CD4-positive, alpha-beta T cell treated with Interleukin-2 at 100 ng/mL for 4 hours (primary cell): ENCODE measurements at places on chromosomes 4 and X.

GRCh38 chr4:157265281-157265680 is 44.8 kb downstream of the GRIA2 start:
- DNase-seq: no peak

DNA sequence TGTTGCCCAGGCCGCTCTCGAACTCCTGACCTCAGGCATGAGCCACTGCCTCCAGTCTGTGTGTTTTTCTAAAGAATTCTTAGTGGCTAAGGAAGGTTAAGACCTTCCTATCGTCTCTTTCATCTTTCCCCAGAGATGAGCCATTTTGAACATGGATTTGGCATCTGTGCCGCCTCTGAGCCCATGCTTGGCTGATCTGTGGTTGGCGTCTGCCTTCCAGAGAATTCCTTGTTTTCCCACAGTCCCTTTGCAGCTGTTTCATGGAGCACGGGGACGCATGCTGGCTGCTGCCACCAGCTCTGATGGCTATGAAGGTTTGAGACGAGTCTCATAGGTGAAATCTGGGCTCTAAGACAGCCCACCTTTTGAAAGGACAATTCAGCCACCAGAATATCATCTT is 60.4 kb downstream of the SHROOM2 start:
- no peak for DNase-seq

DNA sequence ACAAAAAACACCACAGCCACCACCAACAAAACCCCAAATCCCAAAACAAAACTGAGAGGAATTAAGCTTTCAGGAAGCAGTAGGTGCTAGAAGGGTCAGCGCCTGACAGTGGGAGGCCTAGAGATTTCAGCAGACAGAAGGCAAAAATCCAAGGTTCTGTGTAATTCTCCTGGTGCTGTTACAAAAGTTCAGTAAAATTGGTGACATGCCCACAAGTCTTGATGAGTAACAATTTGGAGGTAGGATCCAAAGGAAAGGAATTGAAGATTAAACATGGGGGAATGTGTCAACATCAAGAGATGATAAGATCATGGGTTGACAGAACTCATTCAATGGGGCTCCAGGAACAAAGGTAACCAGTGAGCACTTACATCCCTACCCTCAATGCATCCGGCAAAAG is 653.8 kb upstream of the CPEB2 start:
- DNase-seq: no peak

DNA sequence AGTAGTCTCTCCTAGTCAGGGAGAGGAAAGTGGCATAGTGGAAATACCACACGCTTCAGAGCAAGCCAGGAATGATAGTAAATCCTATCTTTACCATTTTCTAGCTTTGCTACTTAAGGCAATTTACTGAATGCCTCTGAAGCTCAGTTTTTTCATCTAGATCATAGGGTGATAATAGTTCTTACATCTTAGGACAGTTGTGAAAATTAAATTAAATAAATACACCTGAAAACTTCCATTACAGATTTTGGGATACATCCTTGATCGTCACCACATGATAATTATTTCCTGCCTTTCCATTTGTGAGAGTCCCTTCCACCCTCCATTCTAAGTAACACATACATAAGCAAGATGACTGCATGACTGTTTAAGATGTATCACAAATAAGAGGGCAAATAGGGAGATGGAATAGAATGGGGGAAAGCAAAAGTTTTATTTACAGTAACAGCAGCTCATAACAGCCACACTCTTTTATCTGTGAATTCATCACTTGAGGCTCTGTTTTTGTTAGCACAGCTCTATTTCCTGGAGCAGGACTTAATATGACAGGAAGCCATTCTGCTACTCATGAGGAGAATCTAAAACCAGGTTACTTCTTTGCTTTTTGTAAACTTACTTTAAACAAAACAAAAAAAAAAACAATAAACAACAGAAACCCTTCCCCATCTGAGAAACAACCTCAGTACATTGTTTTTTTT is 13.4 kb downstream of the P2RY10 start:
- peak; percentile 34 for DNase-seq

DNA sequence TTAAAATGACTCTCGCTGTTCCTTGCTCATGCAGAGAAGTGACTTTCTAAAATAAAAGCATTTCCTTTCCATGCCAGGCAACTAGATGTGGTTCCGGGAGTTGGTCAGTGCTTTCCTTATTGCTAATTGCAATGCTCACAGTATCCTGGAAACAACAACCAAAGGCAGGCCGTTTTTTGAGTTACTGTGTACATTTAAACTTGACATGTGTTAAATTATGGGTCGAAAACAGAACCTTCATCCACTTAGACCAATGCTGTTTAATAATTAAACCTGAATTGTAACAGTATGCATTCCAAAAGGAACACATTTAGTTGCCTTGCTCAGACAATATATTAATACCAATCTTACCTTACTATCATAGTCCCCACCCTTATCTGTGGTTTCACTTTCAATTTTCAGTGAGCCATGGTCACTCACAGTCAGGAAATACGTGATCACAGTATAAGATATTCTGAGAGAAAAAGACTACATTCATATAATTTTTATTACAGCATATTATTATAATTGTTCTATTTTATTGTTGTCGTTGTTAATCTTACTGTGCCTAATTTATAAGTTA is 102.6 kb downstream of the HS6ST2 start:
- no peak for DNase-seq
